ENCODE measurements at places on chromosomes 16 and 17.

GRCh38 chr16:79844603-79845002 is 244.1 kb upstream of the MAF start:
- no peak for DNase-seq

DNA sequence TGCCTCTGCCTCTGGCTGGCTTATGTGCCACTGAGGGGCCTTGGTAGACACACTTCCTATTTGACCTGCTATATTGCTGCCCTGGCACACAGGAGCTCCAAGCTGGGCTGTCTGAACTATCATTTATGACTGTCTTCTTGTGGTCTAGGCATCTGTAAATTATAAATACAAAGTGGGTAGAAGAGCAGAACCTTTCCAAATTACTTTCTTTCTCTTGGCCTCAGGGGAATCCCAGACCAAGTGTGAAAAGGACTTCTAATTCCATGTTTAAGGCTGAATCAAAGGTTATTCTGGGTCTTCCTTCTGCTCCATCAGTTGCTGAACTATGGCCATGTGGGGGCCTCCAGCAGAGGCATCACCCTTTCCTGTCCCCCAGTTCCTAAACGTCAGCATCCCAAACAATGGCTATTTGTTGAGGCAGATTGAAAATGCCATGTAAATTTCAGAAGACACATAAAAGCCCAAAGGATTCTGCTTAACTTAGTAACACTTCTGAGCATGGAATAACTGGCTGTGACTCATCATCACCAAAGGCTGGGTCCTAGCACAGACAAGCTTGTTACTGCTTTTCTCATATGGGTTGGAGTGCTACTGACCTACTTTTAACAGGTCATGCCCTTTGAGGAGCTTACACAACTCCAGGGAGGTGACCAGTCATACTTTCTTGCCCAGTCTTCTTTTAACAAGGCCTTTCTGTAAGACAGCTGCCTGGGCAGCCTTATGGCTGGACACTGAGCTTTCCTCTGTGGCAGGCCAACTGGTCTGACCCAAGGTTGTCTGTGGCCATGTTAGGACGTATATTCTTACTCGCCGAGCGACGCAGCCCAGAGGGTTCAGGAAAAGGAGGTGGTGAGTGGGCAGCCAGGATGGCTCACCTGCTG is 154.8 kb downstream of the VPS53 start:
- DNase-seq: peak; percentile 52

DNA sequence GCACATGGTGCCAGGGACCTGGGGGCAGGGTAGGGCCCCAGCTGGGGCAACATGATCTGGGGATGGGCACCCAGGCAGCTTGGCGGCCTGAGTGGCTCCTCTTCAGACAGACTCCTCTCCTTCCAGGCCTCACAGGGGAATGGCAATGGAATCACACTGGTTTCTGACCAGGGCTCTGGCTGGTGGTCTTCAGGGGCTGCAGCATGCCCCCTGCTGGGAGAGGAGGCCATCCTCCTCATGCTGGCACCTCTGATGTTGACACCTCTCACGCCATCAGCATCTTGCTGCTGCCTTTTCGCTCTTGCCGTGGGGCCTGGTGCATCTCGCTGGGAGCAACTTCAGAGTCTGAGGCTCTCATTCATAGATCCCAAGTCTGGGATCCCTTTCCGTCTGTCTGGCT is 11.2 kb upstream of the GFOD2 start:
- DNase-seq: no peak

DNA sequence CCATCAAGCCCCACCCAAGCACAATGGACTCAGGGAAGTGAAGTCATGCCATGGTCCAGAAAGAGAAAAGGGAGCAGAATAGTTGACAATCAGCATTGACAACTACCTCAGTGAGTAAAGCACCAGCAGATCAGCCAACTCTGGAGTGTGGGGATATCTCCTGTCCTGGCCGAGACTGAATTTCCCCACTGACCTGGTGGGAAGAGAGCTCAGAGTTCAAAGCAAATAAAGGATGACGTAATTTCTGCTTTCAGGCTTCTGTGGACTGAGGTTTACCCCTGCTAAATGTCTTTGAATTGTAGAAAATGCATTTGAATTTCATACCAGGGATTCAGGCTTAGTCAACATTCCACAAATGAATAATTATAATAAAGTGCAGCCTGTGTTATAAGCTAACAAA is 152.9 kb downstream of the CBLN1 start:
- DNase-seq: no peak

GRCh38 chr17:28038802-28039201 is 3.7 kb upstream of the NLK start:
- DNase-seq: no peak

DNA sequence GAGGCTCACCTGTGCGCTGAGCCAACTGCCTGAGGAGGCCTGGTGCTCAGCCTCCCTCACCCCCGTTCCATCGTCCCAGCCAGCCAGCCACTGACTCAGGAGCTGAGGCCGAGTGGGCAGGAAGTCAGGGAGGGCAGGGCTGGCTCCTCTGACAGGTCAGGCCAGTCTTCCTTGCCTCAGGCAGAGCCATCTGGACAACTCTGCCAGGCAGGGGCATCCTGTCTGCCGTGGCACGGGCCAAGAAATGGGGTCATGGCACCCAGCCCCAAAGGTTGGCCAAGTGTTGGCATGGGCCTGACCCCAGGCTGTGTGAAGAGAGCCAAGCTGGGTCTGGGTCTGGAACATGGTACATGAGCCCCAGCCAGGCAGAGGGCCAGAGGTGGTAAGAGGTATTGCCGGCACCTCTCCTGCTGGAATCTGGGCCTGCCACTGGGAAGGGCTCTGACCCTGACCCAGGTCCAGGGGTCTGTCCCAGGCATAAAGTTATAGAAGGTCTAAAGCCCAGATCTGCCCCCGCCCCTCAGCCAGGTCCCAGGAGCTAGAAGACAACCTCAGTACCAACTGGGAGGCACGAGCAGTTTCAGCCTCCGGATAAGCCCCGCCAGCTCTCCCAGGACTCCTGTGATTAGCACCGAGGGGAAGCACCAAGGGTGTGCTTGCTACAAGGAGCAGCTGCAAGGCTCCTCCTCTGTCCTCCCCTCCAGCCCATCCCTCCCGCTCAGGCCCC is 2.5 kb upstream of the VASN start:
- DNase-seq: no peak

DNA sequence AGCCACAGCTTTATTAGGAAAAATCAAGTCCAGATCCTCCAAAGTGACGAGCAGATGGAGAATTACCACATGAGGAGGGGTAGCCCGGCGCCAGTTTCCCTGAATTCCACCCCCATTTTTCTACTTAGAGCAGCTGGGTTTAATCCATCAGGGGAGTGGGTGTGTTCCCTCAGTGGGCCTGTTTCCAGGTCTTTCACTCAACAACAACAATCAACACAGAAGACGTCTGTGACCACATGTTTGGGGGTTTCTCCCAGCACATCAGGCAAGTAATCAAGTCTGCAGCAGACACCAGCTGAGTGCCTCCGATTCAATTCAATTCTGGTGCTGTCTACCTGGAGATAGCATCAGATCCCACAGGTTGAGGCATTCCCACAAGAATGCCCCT is 6.8 kb downstream of the SLC6A2 start:
- DNase-seq: no peak

DNA sequence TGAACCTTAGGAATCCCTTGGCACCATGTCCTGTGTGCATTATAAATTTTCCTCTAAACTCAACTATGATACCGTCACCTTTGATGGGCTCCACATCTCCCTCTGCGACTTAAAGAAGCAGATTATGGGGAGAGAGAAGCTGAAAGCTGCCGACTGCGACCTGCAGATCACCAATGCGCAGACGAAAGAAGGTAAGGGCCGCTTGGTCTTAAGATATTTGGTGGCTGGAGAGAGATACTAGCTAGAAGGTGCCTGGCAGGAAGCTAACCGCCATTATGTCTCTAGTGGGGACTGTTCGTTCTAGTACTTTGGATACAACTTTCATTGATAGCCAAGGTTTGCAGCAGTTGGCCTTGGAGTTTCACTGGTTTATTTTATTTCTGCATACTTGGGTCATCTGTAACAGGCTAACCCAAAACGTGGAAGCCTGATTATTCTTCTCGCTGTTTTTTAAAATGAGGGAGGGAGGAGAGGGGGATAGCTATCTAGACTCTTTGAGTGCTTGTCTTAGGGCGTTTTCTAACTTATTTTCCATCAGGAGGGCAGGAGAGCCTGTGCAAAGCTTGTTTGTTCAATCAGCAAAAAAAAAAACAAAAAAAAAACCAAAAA is 1.3 kb downstream of the RBBP6 start:
- peak; percentile 3 for DNase-seq

GRCh38 chr17:49016775-49017463 is 19.7 kb downstream of the IGF2BP1 start:
- DNase-seq: no peak

DNA sequence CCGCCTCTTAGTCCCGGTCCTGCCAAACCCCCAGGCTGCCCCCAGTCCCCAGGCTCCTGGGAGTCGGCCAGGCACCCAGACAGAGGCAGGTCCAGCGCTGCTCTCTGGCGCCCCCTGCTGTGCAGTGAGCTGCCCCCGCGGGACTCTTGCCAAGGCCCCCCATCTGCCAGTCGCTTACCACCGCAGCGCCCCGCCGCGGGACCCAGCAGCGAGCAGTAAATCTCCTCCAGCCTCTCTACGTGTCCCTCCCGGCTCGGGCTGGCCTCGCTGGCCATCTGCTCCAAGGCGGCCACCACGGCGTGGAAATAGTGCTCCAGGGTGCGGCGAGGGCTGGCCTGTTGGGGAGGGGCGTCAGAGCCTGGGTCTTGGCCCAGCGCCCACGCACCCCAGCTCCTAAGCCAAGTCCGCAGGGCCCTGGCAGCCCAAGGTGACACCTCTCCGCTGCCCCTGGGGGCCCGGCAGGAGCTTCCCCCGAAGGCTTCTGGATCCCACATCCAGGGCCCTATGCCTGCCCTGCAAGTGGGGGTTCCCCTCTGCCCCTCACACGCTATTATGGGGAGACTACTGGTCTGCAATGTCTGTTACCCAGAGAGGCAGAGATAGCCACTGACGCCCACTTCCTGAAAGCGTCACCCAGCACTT is 33.7 kb upstream of the MFSD6L start:
- DNase-seq: peak; percentile 29

DNA sequence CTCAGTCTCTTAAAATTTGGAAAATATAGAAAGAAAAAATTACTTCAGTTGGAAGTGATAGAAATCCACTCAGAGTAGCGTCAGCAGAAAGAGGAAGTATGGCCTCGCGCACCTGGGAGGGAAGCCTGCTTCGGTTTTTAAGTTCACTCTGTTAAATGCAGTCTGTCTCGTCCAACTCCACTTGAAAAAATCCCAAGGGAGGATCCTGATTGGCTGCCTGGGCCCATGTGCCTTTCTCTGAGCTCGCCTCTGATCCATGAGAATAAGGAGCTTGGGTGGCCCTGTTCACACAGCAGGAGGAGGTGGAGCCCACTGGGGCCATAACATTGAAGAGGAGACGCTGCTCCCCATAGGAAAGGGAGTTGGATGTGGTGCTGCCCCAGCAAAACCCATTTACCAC is 40.7 kb downstream of the DNAJA2 start:
- no peak for DNase-seq

- no peak for DNase-seq
Measured at GRCh38 chr17:7480089-7480384, 606 bp upstream of the ZBTB4 start.

DNA sequence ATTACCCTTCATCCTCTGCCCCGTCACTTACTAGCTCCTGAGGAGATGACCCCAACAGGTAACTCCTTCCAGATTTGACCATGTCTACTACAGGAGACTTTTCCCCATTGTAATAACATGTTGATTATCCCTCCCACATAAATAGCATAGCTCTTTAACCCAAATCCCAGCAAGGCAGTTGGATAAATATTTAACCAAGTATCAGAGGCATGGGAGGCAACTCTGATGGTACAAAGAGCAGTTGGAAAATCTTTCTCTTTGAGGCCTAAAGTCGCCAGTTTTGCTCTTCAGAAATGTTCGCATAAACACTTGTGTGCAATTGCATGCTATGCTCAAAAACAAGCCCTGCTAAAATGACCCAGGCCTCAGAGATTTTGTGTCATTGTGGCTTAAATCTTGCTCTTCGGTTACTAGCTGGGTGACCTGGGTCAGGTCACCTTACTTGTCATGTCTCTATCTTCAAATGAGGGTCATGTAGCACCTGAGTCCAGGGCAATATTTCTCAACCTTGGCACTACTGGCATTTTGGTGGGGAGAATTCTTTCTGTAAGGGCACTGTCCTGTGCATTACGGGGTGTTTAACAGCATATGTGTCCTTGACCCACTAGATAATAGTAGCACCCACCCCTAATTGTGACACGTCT is 48.8 kb downstream of the HSD17B2 start:
- no peak for DNase-seq

- peak; percentile 37 for DNase-seq
Measured at GRCh38 chr16:17277981-17278381, 192.8 kb downstream of the XYLT1 start.

- no peak for DNase-seq
Measured at GRCh38 chr17:67294451-67295199, 49.6 kb upstream of the HELZ start.

Data from CD4-positive, alpha-beta T cell treated with Interleukin-1 beta for 1 hour (primary cell).